ENCODE measurements at places on chromosomes 6 and 20. TPM values are rescaled to one million over a fixed set of nuclear protein-coding genes. Genes with fewer than 3 reads are reported as not detected.

Gene APOM
- polyA plus RNA-seq, result 6.3 TPM

DNA sequence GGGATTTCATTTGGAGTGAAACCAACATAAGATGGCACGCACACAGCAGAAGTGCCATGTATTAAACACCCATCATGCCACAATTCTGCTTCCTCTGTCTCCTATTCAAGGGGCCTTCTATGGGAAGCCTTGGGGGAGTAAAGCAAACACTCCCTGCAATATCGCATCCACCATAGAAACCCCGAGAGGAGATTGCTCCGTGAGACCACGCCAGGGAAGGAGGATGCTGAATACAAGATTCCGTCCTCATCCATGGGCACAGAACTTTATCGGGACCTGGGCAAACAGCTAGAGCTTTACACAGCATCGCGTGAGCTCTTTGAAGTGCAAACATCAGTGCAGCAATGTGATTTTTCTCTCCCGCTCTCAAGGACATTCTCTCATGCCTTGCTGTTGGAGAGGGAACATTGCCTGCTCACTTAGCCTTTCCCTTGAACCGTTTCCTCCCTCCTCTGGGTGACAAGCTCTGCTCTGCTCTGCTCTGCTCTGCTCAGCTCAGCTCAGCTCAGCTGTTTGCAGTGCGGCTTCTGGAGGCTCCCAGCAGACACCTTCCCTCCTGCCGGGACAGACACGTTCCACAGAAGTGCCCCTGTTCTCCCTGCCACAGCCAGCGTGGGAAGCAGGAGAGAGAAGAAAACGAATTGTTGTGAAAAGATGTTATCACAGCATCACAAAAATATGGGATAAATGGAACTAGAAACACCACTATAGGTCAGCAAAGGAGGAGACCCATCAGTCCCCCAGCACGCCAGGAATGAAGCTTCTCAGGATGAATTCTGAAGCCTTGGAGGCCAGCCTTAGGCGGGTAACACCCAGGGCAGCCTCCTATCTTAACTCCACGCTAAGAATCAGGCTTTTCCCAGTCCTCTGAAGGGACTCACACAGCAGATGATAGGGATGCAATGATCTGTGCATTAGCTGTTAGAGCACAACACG lies 48.2 kb downstream of the RNASET2 start:
- DNase-seq, result no peak

GRCh38 chr6:446418-447366 lies 55.1 kb downstream of the IRF4 start:
- no peak for DNase-seq

DNA sequence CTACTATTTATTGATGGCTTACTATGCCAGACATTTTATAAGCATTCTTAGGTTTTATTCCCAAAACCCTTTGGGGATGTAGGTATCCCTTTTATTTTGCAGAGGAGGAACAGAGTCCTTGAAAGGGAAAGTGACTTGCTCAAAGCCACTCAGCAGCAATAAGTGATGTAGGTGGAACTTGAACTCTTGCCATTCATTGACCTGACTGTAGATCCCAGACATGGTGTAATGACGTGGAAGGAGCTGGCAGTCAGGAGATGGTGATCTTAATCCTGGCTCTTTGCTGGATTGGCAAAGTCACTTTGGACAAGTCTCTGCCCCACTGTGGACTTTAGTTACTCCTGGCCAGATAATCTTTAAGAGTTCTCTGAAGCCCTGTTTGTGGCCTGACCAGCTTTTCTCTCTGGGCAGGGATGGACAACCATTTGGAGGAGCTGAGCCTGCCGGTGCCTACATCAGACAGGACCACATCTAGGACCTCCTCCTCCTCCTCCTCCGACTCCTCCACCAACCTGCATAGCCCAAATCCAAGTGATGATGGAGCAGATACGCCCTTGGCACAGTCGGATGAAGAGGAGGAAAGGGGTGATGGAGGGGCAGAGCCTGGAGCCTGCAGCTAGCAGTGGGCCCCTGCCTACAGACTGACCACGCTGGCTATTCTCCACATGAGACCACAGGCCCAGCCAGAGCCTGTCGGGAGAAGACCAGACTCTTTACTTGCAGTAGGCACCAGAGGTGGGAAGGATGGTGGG lies 1.6 kb downstream of the DBNDD2 start:
- no peak for DNase-seq

Gene OR2H2
- 0.18 TPM for polyA plus RNA-seq

Gene TRIM15
- not detected for polyA plus RNA-seq

Gene SCP2D1
- polyA plus RNA-seq, result not detected

- DNase-seq, result no peak
These were observed 11.3 kb downstream of the SLC2A12 start for GRCh38 chr6:134041093-134041492.

DNA sequence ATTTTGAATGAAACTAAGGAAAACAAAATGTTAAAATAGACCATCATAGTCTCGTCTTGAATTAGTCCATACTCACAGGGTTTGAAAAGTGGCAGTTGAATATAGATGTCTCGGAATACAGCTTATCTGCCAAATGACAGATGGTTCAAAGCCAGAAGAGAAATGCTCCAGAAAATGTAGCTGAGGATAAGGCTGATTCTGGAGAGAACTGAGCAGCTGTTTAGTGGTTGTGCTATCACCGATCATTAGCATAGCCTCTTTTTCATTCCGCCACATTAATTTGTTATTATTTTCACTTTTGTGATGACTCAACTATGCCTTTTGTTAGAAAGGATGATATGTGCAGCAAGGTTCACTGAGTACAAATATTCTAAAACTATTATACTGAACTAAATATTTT lies 390.2 kb upstream of the MAN1A1 start:
- no peak for DNase-seq

GRCh38 chr6:140732155-140732554 lies 1357.7 kb upstream of the CITED2 start:
- DNase-seq, result no peak

GRCh38 chr20:6355754-6356451 lies 233.1 kb upstream of the FERMT1 start:
- no peak for DNase-seq

DNA sequence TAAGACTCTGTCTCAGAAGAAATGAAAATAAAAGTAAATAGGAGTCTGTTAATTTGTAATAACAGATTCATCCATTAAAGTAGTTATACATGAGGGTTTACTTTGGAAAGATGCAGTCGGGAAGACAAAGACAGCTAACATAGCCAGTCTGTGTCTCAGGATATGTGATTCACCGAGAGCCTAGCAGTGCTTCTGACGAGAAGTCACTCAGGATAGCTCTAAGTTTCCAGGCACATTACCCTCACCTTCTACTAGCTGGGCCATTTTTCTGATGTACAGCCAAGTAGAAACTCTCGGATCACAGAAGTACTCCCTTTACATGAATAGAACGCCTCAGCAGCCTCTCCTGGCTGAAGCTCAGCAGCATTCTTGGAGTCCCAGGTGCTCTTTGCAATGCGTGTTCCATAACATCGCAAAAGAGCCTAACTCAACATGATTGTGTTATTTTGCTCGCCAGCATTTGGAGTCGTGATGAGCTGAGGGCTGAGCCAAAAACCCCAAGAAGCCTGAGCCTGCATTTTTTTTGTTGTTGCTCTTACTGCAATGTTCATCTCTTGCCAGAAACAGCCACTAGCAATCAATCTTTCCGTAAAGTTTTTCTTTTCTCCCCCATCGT lies 22.4 kb upstream of the TASP1 start:
- DNase-seq, result peak; percentile 61

Gene RAB44
- 0.09 TPM for polyA plus RNA-seq

DNA sequence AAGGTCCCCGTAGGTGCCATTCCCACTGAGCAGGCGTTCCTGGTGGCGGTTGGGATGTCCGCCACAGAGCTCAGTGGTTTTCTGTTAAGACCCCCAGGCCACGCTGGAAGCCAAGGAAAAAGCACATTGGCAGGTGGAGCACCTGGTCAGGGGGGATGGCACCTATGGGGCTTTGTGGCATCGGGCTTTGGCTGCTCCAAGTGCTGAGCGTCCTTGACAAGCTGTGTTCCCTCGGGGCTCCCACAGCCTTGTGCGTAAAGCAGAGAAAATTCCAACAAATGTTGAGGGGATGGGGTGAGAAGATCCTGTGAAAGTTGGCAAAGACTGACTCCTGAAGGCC lies 135.4 kb downstream of the JPH2 start:
- no peak for DNase-seq

GRCh38 chr6:159686703-159687102 lies 6.3 kb downstream of the SOD2 start:
- DNase-seq, result no peak

Gene C6orf58
- polyA plus RNA-seq, result 0.55 TPM

Gene NKX2-2
- 0.22 TPM for polyA plus RNA-seq
